T-helper 2 cell treated with Interferon-gamma antibody and Interleukin-4, amounts not matched to agents 5 μg/mL and 100 μg/mL, for 36 hours (primary cell): ENCODE measurements at places on chromosomes 12 and 14.

GRCh38 chr12:119659289-119659897 lies 8.5 kb upstream of the PRKAB1 start:
- H3K27me3 ChIP-seq, result no peaks in the 10 kb centered on the region
- no peak overlapping the region for H3K4me3 ChIP-seq
- no peak overlapping the region for H3K27ac ChIP-seq
- peaks cover 9% of the 10 kb centered on the region for H3K4me1 ChIP-seq

GRCh38 chr12:6420364-6420763 lies 24.4 kb upstream of the CD27 start:
- H3K27ac ChIP-seq, result no peak overlapping the region
- H3K4me1 ChIP-seq, result peaks cover 24% of the 10 kb centered on the region
- H3K4me3 ChIP-seq, result no peak overlapping the region
- no peaks in the 10 kb centered on the region for H3K27me3 ChIP-seq

- H3K36me3 ChIP-seq, result no peaks in the 10 kb centered on the region
- no peaks in the 10 kb centered on the region for H3K27me3 ChIP-seq
- no peak overlapping the region for H3K4me3 ChIP-seq
- no peaks in the 10 kb centered on the region for H3K4me1 ChIP-seq
Observed at GRCh38 chr12:34393821-34394150, 371.5 kb downstream of the ALG10 start.

- no peak overlapping the region for H3K27ac ChIP-seq
- DNase-seq, result no peak
- H3K36me3 ChIP-seq, result peaks cover 12% of the 10 kb centered on the region
- peaks cover 52% of the 10 kb centered on the region for H3K4me1 ChIP-seq
Observed at GRCh38 chr12:68890701-68891113, 42.3 kb downstream of the CPM start.

- DNase-seq, result no peak
- no peaks in the 10 kb centered on the region for H3K36me3 ChIP-seq
- no peaks in the 10 kb centered on the region for H3K4me1 ChIP-seq
- H3K27ac ChIP-seq, result no peak overlapping the region
Observed at GRCh38 chr14:72254202-72254936, 322.1 kb downstream of the RGS6 start.

- H3K4me3 ChIP-seq, result no peak overlapping the region
- no peaks in the 10 kb centered on the region for H3K36me3 ChIP-seq
- H3K27me3 ChIP-seq, result no peaks in the 10 kb centered on the region
- no peak for DNase-seq
Observed at GRCh38 chr12:16669756-16670155, 63.8 kb upstream of the LMO3 start.

DNA sequence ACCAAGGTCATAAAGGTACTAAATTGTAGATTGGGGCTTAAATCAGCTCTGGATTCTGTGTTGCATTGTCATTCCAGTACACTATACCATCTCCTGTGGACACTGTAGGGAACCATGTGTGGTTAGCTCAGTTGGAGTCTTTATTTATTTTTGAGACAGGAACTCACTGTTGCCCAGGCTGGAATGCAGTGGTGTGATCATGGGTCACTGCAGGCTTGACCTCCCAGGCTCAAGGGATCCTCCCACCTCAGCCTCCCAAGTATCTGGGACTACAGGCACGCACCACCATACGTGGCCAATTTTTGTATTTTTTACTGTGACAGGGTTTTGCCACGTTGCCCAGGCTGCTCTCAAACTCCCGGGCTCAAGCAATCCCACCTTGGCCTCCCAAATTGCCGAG lies 6.7 kb downstream of the PAPOLA start:
- H3K27me3 ChIP-seq, result no peaks in the 10 kb centered on the region
- peaks cover 15% of the 10 kb centered on the region for H3K36me3 ChIP-seq
- no peak for DNase-seq
- H3K27ac ChIP-seq, result no peak overlapping the region

- no peak for DNase-seq
- H3K4me1 ChIP-seq, result no peaks in the 10 kb centered on the region
- H3K27me3 ChIP-seq, result no peaks in the 10 kb centered on the region
- H3K36me3 ChIP-seq, result no peaks in the 10 kb centered on the region
Observed at GRCh38 chr14:33563191-33563900, 387.5 kb downstream of the EGLN3 start.

DNA sequence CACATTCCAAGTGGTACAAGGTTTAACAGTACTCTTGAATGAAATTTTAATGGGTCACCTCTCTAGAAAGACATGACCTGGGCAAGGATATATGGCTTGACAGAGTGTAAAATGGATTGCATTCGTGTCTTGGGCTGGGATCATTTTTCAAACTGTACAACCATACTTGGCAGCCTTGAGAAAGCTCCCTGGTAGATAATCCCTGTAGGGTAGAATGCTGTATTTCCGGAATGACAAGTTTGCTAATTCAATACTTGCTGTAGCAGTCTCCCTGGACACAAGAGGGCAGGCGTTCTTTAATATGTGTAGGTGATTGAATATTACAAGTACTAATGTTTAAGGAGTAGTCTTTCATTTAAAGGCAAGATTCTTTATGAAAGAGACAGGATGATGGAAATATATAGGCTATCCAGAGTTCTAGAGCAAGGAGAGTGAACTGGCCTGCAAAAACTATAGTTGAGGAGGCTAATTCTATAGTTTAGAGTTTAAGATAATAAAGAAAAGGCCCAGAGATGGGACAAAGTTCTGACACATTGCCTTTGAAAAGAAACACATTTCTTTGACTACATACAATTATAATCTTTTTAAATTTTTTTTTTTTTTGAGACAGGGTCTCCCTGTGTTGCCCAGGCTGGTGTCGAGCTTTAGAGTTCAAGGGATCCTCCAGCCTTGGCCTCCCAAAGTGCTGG lies 53.4 kb downstream of the PLBD1 start:
- H3K27ac ChIP-seq, result no peak overlapping the region
- no peaks in the 10 kb centered on the region for H3K27me3 ChIP-seq
- DNase-seq, result no peak
- no peak overlapping the region for H3K4me3 ChIP-seq
- no peaks in the 10 kb centered on the region for H3K36me3 ChIP-seq
- H3K4me1 ChIP-seq, result no peaks in the 10 kb centered on the region

DNA sequence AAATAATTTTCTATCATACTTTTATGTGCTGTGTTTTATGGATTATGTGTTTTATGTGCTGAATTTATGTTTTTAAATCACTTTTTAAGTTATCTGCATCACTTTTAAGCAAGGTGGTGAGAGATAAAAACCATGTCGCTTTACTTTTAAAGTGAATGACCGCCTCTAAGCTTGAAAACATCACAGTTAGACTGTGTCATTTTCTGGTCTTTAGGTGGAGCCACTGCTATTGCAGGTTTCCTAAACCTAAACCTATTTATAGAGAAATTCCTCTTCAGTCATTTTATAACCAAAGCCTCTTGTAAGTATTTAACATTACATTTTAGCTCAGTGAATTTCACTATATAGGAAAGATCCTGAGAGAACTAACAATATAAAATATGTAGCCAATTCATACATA lies 21.0 kb upstream of the MDM2 start:
- H3K4me1 ChIP-seq, result peaks cover 5% of the 10 kb centered on the region
- H3K27me3 ChIP-seq, result no peaks in the 10 kb centered on the region
- no peak overlapping the region for H3K4me3 ChIP-seq
- no peak overlapping the region for H3K27ac ChIP-seq
- no peak for DNase-seq
